ENCODE measurements at places on chromosomes 4 and X.

- DNase-seq: peak; percentile 17
Measured at GRCh38 chrX:70030301-70030767, 19.4 kb downstream of the AWAT2 start.

DNA sequence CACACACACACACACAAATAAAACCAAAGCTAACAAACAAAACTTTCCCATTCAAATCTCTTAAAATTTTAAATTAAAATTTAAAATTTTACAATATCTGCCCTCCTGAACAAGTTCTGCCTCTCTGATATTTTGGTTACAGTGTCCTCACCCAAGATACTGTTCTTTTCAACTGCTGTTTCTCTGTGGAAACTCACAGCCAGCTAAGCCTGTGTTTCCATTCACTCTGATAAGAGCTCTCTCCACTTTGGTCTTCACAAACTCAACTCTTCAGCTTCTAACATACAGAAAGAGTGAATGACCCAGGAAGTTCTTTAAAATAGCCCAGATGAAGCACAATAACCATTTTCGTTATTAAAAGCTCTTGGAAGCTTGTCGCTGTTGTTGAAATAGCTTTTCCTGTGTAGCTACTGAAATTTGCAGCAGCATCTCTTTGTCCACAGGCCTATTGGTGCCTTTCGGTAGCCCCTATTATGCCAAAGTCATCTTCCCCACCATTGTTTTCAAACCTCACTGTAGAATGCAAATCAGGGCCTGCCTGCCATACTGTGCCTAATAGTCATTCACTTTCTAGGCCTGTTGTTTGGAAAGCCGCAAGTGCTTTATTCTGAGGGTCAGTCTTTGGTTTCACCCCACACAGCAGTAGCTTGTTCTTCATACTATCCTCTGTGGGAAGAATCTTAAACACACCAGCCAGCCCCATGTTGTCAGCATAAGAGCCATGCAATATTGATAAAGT lies 19.4 kb downstream of the INPP4B start:
- no peak for DNase-seq

DNA sequence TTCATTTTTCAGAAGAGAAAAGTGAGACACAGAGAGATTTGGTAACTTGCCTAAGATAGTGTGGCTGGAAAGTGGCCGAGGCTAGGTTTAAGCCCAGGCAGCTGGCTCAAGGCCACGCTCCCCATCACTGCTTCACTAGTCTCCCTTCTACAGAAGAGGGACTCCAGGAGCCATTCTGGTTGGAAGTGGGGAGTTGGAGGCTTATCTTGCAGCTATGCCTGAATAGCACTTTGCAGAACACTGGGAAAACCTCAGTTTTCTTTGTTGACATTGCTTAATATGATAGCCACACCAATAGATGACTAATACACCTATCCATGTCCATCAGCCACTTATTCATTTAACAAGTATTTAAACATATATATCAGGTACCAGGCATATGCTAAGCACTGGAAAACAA lies 18.5 kb downstream of the LRRC66 start:
- DNase-seq: no peak

- DNase-seq: no peak
Measured at GRCh38 chr4:48667148-48667547, 112.9 kb downstream of the FRYL start.

GRCh38 chr4:184824081-184824775 lies 1.5 kb downstream of the ACSL1 start:
- DNase-seq: no peak

DNA sequence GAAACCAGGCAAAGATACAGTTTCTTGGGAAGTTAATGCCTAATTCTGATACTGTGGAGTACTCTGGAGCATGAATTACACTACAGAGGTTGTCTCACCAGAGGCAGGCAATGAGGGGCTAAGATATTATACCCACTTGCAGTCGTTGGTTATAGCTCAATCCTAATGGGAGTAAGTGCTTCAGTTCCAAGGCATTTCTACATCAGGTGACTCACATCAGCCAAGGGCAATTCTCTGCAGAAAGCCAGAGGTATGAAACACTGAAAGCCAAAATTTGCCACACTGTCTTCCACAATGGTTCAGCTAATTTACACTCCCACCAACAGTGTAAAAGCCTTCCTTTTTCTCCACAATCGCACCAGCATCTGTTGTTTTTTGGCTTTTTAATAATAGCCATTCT lies 174.0 kb upstream of the IL15 start:
- no peak for DNase-seq

Data from activated CD4-positive, alpha-beta T cell treated with anti-CD3 and anti-CD28 coated beads, Interleukin-2, amount 50 U/mL, for 24 hours (primary cell).